ENCODE measurements at places on chromosomes 4 and X.

- H3K27ac ChIP-seq = no peak overlapping the region
- no peaks in the 10 kb centered on the region for H3K4me1 ChIP-seq
- H3K36me3 ChIP-seq = peaks cover 3% of the 10 kb centered on the region
- H3K27me3 ChIP-seq = no peaks in the 10 kb centered on the region
- H3K4me3 ChIP-seq = no peak overlapping the region
- no peak for DNase-seq
Observed at GRCh38 chrX:148903176-148903575, 402.8 kb downstream of the AFF2 start.

DNA sequence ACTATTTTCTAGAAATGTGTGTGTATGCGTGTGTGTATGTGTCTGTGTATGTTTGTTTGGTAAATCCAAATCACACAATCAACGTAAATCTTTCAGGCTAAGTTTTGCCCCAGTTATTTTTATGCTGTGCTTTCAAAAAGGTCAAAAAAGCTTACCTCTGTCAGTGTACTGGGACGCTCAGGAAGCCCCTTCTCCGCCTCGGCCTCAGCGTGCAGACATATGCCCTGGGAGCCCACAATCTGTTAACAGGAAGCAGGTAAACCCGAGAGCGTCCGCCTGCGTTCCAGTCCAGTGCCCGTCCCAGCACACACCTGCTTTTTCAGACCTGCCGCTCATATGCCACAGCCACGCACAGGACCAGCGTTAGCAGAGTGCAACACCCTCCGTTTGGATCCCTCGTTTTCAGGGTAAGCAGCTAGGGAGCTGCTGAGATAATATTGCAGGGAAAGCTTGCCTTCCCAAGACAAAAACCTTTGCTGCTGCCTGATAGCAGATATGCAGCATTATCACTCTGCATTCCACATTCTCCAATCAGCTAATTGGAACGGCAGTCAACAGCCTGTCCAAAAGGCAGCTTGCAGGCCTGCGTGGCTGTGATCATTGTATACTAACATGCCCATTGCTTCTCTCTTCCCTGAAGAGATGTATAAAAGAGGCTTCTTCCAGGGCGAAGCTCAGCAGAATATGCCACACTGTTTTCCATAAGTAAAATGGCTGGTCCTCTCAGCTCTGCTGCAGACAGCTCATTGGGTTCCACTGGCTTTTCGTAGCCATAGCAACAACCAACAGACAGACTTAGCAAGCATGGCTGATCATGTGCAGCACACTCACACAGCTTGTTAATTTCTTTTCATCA lies at the start of gene SORBS2:
Gene SORBS2, minus strand, starts transcription at position 686 of the 856 bp plus-strand sequence. CDS start 121,623 bp downstream, outside the sequence.
- no peaks in the 10 kb centered on the region for H3K4me1 ChIP-seq
- no peak within 1 kb of the TSS for H3K27ac ChIP-seq
- no peaks in the 10 kb centered on the region for H3K36me3 ChIP-seq

DNA sequence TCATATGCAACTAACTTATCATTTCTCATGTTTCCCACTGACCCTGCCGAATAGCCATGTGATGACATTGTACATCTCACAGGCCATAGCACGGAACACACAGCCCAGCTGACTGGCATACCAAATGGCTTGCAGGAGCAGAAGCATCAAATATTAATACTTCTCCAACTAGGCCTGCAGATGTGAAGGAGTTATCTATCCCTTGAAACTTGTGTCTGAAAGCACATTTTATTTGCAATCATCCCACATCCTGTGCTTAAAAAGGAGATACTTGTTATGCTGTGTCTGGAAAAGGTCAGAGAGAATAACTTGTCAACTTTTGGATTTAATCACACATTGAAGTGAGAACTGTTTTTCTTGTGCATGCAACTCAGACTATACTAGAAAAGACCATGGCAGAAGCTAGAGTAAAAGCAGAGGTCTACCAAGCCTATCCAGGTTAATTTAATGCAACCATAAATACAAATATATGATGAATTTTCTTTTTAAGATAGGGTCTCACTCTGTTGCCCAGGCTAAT lies 100.4 kb downstream of the IRF2 start:
- DNase-seq = no peak
- H3K36me3 ChIP-seq = no peaks in the 10 kb centered on the region
- H3K4me3 ChIP-seq = no peak overlapping the region
- H3K4me1 ChIP-seq = peaks cover 3% of the 10 kb centered on the region
- H3K27me3 ChIP-seq = no peaks in the 10 kb centered on the region

- H3K4me3 ChIP-seq = no peak overlapping the region
- peaks cover 2% of the 10 kb centered on the region for H3K27me3 ChIP-seq
- peaks cover 30% of the 10 kb centered on the region for H3K4me1 ChIP-seq
- no peak overlapping the region for H3K27ac ChIP-seq
- no peaks in the 10 kb centered on the region for H3K36me3 ChIP-seq
Observed at GRCh38 chr4:184292877-184293276, 75.2 kb upstream of the ENPP6 start.

- H3K27me3 ChIP-seq = no peaks in the 10 kb centered on the region
- no peaks in the 10 kb centered on the region for H3K36me3 ChIP-seq
- no peak for DNase-seq
- no peak overlapping the region for H3K4me3 ChIP-seq
Observed at GRCh38 chrX:13620207-13620606, 32.7 kb upstream of the TCEANC start.

DNA sequence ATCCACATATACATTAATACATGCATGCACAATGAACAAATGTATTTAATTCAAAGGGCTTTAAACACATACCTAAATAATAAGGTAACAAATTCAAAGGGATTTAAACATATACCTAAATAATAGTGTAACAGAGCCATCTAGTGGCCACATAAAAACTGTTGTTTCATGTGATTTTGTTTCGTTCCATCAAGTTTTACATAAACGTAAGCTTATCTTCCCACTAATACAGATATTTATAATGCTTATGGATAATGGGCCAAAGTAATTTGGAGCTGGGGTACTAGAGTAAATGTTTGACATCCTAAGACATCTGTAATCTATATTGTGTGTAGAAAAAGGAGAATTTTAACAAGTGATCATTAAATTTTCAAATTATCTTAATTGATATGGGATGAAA lies 82.3 kb downstream of the PRSS12 start:
- H3K36me3 ChIP-seq = no peaks in the 10 kb centered on the region
- no peak overlapping the region for H3K27ac ChIP-seq
- no peak for DNase-seq
- peaks cover 7% of the 10 kb centered on the region for H3K27me3 ChIP-seq
- H3K4me3 ChIP-seq = no peak overlapping the region

- no peak overlapping the region for H3K27ac ChIP-seq
- H3K27me3 ChIP-seq = no peaks in the 10 kb centered on the region
- H3K36me3 ChIP-seq = no peaks in the 10 kb centered on the region
- DNase-seq = no peak
Observed at GRCh38 chr4:33090910-33091309, 2370.7 kb downstream of the PCDH7 start.

DNA sequence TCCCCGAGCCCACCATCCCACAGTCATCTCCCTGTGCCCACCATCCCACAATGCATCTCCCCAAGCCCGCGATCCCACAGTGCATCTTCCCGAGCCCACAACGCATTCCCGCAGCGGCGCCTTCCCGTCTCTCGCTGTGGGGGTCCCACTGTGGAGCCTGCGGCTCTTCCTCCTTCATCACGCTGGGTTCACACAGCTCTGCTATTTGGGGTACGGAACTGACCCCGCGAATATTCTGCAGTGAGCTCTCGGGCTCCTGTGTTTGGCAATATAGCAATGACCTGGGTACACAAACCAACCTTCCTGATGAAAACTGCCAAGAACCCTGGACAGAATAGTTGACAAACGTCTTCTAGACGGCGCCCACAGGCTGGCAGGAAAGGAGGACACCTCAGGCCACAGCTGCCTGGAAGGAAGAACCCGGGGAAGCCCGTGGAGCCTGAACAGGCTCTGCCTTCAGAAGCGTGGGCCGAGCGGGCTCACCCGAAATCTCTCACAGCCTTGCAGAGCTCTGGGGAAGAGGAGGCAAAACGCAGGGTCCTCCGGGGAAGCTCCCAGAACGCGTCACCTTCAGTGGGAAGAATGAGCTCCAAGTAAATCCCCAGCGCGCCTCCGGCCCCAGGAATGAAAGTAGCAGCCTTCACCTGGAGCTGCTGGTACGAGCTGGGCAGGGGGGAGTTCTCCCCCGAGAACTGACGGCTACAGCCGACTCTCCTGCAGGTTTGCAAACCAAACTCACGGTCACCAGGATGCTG lies 22.9 kb downstream of the PPP2R3B start:
- H3K4me1 ChIP-seq = peaks cover 19% of the 10 kb centered on the region
- no peak overlapping the region for H3K27ac ChIP-seq
- peaks cover 25% of the 10 kb centered on the region for H3K36me3 ChIP-seq

DNA sequence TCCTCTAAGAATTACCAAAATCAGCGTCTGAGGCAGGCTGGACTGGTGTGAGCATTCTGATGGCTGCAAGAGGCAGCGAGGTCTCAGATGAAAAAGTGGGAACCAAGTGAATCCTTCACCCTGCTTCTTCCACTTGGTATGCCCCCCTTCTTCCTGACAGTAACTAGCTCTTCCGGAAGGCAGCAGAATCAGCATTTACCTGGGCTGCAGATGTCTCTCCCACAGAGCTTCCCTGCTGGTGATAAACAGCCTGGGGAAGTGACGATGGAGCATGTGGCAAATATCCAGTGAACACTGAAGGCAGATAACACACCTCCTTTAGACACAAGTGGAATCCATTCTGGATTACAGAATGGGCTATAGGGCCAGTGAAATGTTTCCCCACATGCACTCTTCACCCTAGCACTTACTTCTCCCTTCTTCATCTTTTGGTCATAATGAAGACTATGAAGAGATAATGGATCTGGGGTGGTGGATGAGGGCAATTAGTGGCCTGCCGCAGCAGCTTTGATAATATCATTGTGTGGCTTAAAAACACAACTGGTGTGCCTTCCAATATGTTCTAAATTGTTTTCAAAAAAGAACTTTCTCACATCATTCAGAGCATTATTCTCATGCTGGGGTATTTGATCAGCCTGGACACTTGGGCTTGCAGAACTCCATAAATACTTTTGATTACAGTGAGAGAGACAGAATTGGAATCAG lies 60.8 kb upstream of the TBC1D9 start:
- H3K27ac ChIP-seq = no peak overlapping the region
- H3K4me1 ChIP-seq = no peaks in the 10 kb centered on the region
- no peak for DNase-seq
- peaks cover 16% of the 10 kb centered on the region for H3K27me3 ChIP-seq
- no peak overlapping the region for H3K4me3 ChIP-seq
- H3K36me3 ChIP-seq = no peaks in the 10 kb centered on the region

DNA sequence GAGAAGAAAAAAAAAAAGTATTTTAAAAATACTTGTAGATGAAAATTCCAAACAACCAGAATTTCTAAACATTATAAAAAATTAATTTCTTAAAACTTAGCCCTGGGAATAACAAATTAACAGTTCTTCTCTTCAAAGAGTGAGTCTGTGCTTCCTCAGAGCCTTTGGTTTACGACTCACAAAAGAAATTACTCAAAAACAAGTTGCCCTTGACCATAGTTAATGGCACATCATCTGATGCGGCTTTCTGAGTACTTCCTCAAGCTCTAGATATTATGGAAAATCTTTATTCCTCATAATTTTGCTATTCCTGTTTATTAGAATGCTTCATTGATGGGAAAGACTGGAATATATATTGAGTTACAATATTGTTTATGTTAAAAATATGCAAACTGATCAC lies 23.7 kb downstream of the TAPT1 start:
- no peak overlapping the region for H3K4me3 ChIP-seq
- no peak for DNase-seq
- H3K27me3 ChIP-seq = no peaks in the 10 kb centered on the region
- H3K36me3 ChIP-seq = peaks cover 56% of the 10 kb centered on the region
- peaks cover 54% of the 10 kb centered on the region for H3K4me1 ChIP-seq
- no peak overlapping the region for H3K27ac ChIP-seq

DNA sequence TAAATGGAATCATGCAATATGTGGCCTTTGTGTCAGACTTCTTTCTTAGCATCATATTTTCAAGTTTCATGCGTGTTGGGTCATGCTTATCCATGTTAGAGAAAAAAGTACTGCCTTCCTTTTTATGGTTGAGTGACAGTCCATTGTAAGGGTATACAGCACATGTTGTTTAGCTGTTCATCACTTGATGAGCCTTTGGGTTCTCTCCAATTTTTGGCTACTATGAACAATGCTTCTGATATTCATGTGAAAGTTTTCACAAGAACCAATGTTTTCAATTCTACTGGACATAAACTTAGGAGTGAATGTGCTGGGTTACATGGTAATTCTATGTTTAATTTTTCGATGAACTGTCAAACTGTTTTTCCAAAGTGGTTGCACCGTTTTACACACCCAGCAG lies 28.1 kb upstream of the LNX1 start:
- H3K27me3 ChIP-seq = peaks cover 3% of the 10 kb centered on the region
- H3K27ac ChIP-seq = no peak overlapping the region
- no peaks in the 10 kb centered on the region for H3K36me3 ChIP-seq
- H3K4me3 ChIP-seq = no peak overlapping the region
- H3K4me1 ChIP-seq = no peaks in the 10 kb centered on the region

GRCh38 chrX:15976396-15976795 lies 121.8 kb upstream of the AP1S2 start:
- no peak for DNase-seq
- H3K27me3 ChIP-seq = no peaks in the 10 kb centered on the region
- H3K27ac ChIP-seq = no peak overlapping the region
- no peak overlapping the region for H3K4me3 ChIP-seq
- H3K4me1 ChIP-seq = peaks cover 8% of the 10 kb centered on the region
